ENCODE measurements at places on chromosomes 5 and 9.

DNA sequence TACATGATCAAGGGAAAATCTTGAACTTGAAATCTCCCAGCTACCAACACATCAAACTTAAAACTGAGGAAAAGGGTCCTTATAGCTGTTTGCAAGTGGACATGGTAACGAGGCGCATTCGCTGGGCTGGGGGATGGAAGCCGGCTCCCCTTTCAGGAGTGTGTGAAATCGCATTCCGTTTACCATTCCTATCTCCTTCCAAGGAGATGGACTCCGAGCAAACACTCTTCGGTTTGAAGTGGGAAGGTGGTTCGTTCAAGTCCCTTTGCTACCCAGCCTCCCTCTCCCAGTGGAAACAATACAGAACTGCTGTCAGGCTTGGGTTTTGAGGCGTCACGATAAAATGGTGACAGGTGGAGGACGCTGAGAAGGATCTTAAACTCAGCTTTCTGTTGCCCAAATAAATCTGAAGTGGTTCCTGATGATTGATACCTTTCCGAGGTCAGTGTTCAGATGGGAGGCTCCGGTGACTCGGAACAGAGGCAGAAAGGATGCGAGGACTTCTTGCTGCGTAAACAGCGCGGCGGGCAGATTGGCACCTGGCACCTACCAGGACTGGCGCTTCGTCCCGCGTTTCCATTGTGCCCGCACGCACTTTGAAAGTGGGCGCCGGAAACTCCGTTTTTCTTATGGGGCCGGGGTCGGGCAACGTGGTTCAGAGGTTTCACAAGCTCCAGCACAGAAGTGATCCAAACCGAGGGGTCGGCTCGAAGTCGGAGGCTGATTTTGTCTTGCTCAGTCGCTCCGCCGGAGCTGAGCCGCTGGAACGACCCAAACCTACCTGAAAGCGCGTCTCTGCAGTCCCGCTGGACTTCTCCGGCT lies 7.0 kb downstream of the MSX2 start:
- DNase-seq: no peak

GRCh38 chr9:136377341-136378169 lies 4.1 kb upstream of the CARD9 start:
- DNase-seq: no peak

DNA sequence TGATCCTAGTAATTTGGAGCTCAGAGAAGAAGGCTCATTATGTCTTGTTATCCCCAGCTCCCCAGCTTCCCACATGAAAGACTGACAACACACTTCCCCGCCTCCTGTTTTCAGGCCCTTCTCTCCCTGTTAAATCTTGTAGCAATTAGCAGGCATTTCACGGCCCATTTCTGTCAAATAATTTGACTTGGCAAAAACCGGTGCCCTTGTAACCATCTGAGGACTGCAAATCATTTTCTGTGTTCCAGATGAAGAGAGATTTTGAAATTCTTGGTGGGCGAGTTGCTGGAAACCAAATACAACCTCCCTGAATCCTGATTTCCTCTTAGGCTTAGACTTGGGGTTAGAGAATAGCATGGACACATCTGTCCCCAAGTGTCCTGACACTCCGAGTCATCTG lies 109.7 kb downstream of the MSX2 start:
- DNase-seq: no peak

DNA sequence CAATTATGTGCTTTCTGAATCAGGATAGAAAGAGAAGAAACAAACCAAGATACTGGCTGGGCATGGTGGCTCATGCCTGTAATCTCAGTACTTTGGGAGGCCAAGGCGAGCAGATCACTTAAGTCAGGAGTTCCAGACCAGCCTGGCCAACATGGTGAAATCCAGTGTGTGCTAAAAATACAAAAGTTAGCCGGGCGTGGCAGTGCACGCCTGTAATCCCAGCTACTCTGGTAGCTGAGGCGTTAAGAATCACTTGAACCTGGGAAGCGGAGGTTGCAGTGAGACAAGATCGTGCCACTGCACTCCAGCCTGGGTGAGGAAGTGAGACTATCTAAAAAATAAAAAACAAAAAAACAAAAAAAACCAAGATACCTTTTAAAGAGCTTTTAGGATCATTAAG lies 214.2 kb downstream of the NFIB start:
- no peak for DNase-seq

DNA sequence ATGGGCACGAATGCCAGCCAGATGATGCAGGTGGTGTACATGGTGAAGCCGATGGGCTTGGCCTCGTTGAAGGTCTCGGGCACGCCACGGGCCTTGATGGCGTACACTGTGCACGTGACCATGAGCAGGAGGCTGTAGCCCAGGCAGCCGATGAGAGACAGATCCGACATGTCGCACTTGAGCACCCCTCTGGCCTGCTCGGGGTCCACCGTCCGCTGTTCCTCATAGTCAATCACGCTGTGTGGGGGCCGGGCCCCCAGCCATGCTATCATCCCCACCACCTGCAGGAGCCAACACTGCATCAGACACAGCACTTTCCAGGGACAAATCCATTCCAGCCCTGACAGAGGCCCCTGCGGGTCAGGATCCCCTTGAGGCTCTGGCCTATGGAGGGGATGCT lies 12.2 kb downstream of the GRM6 start:
- DNase-seq: no peak

DNA sequence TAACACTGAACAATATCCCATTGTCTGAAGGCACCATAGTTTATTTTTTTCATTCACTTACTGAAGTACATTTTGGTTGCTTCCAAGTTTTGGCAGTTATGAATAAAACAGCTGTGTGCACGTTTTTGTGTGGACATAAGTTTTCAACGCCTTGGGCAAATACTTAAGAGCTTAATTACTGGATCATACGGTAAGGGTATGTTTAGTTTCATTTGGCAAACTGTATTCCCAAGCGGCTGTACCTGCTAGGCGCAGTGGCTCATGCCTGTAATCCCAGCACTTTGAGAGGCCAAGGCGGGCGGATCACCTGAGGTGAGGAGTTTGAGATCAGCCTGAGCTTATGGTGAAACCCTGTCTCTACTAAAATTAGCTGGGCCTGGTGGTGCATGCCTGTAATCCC lies 63.7 kb upstream of the FAM120A start:
- DNase-seq: peak; percentile 30

- DNase-seq: no peak
Measured at GRCh38 chr5:1885868-1886845, 3.4 kb upstream of the IRX4 start.

DNA sequence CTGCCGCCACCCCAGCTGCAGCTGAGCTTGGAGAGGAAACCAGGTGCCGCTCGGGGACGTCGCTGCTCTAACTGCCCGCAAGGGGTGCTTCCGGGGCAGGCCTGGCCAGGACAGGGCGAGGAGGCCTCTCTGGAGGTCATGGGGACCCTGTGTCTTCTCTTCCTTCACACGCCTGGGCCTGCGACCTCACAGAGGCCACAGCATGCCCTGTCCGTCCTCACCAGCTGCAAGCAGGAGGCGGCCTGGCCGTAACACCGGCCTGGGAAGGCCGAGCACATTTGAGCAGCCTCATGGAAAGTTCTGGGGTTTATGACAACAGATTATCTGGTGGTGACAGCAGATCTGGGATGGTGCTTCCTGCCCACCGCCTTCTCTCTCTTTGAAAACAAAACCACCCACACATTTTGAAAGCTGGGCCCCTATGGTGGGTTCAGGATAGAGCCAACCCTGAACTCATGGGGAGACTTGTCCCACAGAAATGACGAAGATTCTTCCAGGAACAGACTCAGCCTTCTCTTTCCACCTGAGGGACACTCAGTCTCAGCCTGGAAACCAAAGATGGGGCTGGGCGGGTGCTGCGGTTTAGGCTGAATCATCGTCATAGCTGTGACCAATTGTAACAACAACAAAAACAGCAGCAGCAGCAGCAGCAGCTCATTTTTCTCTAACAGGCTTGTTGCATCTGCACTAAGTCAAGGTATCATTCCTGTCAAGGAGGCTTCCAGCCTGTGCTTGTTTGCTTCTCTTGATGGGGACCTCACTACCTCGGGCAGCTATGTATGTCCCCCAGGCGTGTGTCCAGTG lies 99.6 kb upstream of the RAPGEF1 start:
- peak; percentile 20 for DNase-seq

GRCh38 chr5:109247986-109248385 lies 161.8 kb downstream of the PJA2 start:
- no peak for DNase-seq
